ENCODE measurements at places on chromosomes 6 and 20.

DNA sequence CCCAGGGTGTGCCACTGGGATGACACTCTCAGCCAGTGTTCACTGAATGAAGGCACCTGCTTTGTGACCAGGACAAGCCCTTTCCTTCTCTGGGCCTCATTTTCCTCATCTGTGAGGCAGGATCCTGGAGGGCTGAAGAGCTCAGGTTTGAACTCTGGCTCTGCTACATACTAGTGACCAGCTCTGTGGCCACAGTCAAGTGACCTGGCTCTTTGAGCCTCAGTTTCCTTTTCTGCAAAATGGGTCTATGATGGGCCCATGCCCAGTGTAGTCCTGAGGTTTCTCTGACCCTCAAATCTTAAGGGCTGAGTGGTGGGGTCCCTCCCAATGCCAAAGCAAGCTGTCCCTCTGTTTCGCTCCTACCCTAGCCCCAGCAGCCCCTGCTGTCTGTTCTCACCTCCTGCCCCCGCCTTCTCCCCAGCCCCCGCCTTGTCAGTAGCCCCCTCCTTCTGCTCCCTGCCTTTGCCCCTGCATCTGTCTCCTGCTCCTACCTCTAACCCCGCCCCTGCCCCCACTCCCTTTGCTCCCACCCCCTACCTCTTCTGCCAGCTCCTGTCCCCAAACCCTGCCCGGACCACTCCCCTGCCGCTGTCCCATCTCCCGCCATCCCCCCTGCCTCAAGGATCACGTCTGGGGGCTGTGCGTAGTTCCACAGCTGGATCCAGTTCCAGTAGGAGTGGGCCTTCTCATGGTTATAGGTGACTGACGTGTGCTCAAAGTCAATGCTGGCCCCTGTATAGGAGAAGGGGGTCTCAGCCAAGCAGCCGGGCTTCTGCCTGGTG lies 17.0 kb downstream of the SUN5 start:
- no peak for DNase-seq

DNA sequence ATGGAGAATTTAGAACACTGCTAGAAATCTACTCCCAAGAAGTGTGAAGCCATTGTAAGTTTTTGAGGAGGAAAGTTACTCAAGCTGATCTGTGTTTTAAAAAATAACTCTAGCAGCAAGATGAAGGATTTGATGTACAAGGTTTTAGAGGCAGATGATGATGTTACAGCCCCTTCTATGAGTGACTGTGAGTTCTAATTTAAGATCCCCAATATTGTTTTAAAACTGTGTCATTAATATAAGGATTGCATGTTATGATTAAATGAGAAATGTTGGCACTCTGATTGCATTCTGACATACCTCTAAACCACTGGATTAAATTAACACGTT lies 293.5 kb downstream of the ADGB start:
- no peak for DNase-seq

- no peak for DNase-seq
These were observed 30.6 kb downstream of the FITM2 start for GRCh38 chr20:44280387-44280786.

GRCh38 chr20:44104798-44105517 lies 82.0 kb downstream of the JPH2 start:
- DNase-seq, result no peak

DNA sequence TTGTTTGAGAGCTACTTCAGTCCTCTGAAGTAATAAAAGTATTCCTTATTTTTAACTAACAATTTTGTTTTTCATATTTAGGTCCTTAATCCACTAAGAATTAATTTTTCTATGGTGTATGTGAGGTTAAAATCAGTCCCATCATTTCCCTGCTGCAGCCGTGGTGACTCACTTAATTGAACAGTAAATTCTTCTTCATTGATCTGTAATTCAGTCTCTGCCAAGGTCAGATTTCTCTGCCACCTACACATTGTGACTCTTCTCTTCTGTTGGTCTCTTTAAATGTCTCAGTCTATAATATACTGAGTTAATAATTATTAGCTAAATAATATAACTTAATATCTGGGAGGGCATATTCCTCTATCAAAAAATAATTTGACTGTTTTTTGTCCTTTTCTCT lies 262.3 kb downstream of the UTRN start:
- no peak for DNase-seq

DNA sequence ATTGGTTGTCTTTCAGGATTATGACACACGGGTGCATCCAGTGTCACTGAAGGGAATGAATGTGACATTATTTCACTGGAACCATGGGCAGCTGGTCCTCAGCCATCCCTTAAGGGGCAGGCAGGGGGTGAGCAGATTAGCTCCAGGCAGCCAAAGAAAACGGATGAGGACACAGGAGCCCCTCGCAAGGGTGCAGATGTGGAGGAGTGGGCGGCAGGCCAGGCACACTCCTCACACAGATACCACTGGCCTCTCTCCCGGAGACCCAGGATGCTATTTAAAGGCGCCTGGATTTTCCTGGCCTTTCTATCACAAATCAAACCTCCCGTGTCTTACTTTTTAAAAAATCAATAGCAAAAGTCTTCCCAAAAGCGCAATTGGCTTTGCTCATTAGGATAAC lies 210.4 kb downstream of the TAF4 start:
- DNase-seq, result no peak

DNA sequence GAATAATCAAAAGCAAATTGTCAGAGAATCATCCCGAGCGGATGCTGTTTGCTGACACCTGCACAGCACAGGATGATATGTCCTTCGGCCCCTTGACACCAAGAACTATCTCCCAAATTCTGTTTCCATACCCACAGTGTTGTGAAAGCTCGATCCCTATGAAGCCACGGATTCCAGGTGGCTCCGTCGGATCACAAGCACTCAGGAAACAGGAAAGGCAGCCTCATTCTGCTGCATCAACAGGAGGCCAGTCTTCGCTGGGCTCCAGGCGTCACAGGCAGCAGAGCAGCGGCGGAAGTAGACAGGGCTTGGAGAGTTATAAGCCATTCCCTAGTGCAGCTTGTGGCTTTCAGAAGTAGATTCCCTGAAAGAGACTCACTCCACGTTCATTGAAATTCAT lies 342.3 kb downstream of the C6orf118 start:
- no peak for DNase-seq

DNA sequence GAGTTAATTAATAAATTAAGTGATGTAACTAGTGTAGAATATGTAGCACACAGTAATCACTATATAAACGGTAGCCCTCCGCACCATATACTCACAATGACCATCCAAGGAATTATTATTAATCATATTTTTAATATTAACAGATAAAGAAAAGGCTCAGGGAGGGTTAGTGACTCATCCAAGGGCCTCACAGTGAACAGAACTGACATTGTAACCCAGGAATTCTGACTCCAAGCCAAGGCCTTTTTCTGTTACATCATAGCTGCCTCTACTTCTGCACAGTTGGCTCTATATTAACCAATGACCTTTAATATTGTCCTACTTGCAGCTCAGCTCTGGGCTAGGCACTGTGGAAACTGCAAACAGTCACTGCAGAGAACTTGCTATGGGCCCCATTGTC lies 117.5 kb upstream of the SIRPG start:
- no peak for DNase-seq

- no peak for DNase-seq
These were observed 1.9 kb downstream of the TRIB3 start for GRCh38 chr20:382291-383115.

- no peak for DNase-seq
These were observed 14.6 kb upstream of the SRPK1 start for GRCh38 chr6:35935469-35935868.

GRCh38 chr20:62690261-62690820 lies 18.3 kb upstream of the NTSR1 start:
- no peak for DNase-seq

GRCh38 chr6:150006961-150007464 lies 18.3 kb downstream of the RAET1L start:
- no peak for DNase-seq

DNA sequence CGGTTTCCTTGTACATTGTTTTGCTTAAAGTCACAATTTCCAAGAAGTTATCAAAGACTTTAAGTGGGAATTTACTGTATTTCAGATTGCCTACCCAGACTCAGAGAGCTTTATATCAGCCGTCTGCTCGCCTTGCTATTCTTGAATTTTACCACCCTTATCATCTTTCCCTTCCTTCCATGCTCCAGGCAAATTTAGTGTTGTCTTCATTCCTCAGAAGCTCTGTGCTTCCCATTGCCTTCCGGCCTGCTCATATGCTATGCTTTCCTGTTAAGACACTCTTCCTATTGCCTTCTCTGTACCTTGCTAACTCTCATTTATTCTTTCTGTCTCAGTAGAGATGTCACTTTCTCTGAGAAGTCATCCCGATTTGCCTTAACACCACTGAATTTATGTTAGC lies 52.1 kb downstream of the CD2AP start:
- no peak for DNase-seq

- no peak for DNase-seq
These were observed 659.4 kb downstream of the RFPL4B start for GRCh38 chr6:113006494-113006893.

- no peak for DNase-seq
These were observed 154.1 kb downstream of the FOXA2 start for GRCh38 chr20:22430154-22430745.

DNA sequence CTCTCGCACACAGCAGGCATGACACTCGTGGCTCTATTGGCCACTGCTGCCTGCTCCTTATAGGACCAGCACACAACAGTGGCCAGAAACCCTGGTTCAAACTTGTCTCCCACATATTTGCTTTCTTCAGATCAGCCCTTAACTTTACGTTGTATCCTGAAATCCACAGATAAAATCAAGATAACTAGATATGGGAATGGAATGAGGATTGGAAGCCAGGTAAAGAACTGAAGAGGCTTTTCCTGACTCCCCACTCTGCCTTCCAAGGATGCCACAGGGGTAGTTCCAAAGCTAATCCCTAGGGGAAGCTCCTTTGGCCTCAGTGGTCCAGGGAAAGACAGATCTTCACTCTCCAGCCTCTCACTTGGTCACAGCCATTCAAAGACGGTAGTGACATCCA lies 86.5 kb downstream of the INSM1 start:
- DNase-seq, result no peak

DNA sequence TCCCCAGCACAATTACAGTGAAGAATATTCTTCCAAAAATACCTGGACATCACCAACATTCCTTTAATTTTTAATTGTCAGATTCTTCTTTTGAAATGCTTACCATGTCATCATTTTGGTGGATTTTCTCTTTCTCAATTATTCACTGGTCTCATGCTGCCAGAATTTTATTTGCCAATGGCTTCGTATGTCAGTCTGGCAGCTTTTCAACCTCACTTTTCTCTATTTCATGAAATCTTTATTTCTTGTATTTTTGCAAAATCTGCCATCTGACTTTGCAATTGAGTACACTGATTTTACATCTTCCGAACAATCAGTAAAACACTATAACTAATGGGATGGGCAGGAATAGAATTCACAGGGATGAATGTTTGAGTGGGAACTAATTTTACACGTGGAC lies 84.1 kb downstream of the BTBD9 start:
- DNase-seq, result no peak

- no peak for DNase-seq
These were observed 11.5 kb downstream of the RIOK1 start for GRCh38 chr6:7401075-7401474.

- no peak for DNase-seq
These were observed 77.6 kb upstream of the STXBP5 start for GRCh38 chr6:147126618-147127022.

DNA sequence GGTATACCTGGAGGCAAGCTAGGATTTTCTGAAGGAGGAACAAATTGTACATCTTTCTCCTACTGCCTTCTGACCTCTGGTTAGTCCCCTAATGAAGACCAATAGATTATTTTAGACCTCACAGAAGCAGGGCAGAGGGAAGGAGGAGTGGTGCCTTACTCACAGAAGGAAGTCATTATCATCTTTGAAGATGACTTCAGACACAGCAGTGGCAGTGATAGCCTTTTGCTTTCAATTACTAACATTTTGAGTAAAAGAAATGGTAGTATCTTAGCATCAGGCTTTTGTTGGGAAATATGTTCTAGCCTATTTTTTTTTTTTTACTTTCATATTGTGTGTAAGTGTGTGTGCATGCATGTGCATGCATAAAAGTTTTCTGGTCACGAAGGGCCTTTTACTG lies 164.2 kb upstream of the PLN start:
- no peak for DNase-seq

DNA sequence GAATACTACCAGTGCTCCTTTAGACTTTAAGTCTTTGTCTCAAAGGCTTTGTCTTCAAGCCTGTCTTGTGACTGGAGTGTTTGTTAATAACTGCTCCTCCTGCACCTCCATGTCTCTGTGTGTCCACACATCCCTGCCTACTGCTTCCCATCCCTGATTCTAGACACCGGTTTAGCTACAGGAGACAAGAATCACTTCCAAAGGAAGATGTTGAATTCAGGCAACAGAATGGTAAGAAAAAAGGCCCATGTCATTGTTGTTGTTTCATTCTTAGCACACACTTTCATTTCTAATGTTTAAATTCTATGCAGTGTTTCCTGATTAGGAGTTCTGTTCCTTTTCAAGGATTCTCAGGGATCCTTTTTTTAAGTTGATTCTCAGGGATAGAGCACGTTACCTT lies 293.6 kb upstream of the STXBP5 start:
- no peak for DNase-seq

DNA sequence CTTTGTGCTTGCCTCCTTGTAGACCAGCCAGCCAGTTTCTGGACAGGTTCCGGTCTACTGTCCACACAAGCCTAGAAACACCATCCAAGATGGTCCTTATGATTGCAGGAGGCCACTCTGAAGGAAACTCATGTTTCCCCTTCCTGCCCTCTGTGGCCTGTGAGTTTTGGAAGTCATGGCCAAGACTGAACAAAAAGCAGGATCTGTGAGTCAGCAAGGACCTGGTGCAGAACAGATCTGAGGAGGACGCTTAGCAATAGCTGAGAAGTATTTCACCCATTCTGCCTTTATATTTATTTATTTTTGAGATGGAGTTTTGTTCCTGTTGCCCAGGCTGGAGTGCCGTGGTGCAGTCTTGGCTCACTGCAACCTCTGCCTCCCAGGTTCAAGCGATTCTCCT lies 134.6 kb upstream of the EEF1E1 start:
- no peak for DNase-seq

DNA sequence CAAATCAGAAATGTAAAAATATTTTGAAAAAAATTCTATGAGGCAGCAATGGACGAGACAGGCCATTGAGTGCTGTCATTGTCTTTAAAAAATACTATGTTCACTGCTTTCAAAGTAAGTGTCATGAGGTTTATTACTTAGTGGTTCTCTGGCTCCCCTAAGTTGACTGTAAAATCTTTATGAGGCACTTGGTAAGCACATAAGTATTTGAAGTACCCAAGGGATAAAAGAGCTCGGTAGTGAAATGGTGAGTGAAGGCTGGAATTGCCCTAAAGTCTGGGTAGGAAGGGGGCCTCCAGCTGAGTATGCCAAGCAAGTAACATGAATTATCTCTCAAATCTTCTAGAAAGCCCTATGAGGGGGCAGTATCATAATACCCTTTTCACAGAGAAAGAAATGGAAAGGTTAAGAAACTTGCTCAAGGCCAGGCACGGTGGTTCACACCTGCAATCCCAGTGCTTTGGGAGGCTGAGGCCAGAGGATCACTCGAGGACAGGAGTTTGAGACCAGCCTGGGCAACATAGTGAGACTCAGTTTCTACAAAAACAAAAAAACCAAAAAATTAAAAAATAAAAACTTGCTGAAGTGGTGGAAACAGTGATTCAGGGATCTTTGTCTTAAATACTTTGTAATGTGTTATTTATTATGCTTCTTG lies 5.5 kb upstream of the CTCFL start:
- no peak for DNase-seq
